NCI-H187 (cell line): ENCODE measurements at places on chromosomes 6 and 20.

DNA sequence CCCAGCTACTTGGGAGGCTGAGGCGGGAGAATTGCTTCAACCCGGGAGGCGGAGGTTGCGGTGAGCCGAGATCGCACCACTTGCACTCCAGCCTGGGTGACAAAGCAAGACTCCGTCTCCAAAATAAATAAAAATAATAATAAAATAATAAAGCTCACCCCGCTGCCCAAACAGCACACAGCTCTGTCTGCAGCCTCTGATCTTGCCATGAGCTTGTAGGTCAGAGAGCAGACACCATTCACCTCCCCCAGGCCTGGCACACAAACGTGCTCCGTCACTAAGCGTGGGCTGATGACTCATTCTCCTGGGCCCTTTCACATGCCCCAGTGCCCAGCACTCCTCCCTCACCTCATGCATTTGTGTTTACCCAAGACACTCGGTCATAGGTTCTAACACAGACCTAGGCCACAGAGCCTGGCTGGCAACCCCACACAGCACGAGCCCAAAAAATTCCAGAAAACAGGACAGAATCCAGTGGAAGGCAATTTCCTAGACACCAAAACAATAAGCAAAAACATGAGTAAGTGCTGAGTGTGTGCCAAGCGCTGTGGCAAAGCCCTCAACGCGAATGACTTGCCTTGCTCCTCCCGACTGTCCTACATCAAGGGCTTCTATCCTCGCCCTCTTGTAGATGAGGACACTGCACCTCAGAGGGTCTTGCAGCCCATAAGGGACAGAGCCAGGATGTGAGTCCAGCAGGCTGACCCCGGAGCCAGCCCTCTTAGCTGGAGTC, 18.0 kb downstream of the ATP9A start:
- no peak for DNase-seq

DNA sequence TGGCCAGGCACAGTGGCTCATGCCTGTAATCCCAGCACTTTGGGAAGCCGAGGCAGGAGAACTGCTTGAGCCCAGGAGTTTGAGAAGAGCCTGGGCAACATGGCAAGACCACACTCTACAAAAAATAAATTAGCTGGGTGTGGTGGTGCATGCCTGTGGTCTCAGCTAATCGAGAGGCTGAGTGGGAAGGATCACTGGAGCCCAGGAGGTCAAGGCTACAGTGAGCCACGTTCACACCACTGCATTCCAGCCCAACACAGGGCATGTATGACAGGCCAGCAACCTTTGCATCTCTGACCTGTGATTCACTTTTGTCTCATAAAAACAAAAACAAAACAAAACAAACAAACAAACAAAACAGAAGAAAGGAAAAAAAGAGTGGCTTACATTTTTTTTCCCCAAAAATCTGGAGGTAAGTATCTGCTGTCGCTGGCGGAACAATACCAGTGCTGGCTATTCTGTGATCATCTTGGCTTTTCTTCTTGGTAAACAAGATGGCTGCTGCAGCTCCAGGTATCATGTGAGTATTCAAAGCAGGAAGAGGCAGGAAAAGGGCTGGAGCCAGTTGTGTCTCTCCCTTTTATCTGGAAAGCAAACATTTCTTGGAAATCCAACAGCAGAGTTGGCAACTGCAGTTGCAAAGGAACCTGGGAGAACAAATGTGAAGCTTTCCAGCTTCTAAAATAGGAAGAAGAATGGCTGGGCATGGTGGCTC, 40.4 kb upstream of the ZMYND8 start:
- DNase-seq, result no peak

DNA sequence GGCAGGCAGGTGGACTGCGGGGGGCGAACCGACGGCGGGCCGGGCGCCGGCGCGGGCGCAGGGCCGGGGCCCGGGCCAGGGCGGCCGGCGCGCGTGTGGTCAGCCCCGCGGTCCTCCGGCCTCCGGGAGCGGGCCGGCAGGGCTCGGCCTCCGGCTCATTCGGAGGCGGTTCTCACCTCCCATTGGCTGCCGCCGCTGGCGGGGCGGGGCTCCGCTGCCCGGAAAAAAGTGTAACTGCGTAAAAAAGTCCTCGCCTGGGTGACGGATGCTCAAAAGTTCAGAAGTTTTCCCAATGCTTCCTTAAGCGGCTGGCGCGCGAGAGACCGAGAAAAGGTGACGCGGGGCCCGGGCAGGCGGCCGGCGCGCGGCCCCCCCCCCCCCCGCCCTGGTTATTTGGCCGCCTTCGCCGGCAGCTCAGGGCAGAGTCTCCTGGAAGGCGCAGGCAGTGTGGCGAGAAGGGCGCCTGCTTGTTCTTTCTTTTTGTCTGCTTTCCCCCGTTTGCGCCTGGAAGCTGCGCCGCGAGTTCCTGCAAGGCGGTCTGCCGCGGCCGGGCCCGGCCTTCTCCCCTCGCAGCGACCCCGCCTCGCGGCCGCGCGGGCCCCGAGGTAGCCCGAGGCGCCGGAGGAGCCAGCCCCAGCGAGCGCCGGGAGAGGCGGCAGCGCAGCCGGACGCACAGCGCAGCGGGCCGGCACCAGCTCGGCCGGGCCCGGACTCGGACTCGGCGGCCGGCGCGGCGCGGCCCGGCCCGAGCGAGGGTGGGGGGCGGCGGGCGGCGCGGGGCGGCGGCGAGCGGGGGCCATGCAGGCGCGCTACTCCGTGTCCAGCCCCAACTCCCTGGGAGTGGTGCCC, at the start of gene FOXC1:
Gene FOXC1 (plus strand): TSS at position 268 of the 849 bp plus-strand sequence. CDS start 531 bp downstream, at position 799.
- no peak for DNase-seq

GRCh38 chr6:13288481-13288880, 39.9 kb downstream of the TBC1D7 start:
- no peak for DNase-seq

GRCh38 chr6:39923394-39923793, 10.9 kb downstream of the MOCS1 start:
- no peak for DNase-seq

- DNase-seq, result no peak
Observed at GRCh38 chr20:49687595-49688567, 25.8 kb downstream of the B4GALT5 start.

DNA sequence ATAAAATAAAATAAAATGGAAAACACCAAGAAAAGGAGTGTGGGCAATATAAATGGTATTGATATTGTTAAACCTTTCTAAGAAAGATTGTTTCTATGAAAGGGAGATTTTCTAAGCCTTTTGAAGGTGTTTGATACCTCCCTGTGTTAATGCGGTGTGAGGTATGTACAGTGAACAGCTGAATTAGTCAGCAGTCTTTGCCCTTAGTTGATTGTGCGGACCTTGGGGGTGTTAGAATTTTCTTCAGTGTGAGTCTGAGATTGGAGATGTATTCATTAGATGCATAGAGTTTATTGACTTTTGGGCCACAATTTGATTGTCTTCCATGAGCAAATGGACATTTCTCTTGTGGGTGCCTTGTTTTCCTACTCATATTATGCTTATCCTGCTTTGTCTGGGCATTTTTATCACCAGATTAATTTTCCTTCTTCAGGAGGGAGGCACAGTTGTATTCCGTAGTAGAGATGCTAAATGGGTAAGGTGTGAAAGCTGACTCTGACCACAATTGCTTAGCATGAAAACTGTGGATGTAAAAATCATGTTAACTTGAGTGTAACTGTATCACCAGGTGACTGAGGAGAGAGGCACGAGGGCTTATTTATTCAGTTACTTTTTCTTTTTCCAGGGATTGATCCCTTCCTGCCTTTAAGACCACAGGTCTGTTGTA, 42.2 kb downstream of the CDYL start:
- DNase-seq, result no peak

- no peak for DNase-seq
Observed at GRCh38 chr6:74409447-74409846, 713.4 kb downstream of the CD109 start.

DNA sequence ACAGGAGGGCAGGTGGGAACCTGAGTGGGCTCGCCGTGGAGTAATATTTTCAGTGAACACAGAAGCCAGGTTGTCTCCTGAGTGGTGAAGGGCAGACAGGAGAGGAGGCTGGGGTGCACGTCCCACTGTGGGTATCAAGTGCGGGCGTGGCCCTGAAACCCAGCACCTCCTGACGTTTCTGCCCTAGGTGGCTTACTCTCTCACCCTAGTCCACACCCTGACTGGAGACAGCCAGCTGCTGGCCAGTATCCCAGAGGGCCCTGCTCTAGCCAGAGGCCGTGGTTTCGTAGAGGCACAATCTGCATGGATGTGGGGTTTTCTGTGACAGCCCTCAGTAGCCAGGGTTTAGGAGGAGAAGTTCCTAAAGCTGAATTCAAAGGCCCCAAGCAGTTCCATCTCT, 86.7 kb downstream of the TRERF1 start:
- no peak for DNase-seq

DNA sequence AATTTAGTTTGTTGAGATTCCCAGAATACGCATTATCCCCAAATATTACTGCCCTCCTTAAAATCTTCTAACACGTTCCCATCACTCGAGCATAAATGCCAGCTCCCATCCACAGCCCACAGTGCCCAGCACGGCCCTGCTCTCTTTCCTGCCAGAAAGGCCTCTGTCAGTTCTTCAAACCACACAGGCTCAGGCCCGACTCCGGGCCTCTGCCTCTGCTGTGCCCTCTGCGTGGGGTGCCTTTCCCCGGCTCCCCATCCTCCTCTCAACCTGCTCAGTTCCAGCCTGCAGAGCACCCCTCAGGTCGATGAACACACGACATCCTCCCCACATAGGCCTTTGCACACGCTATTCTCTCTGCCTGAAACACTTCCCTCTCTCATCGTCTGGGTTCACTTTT, 12.8 kb downstream of the ULBP3 start:
- DNase-seq, result no peak

GRCh38 chr20:5470943-5471342, 154.2 kb upstream of the PROKR2 start:
- no peak for DNase-seq

- DNase-seq, result no peak
Observed at GRCh38 chr6:52124126-52125121, 37.0 kb upstream of the PKHD1 start.

GRCh38 chr6:53929821-53930120, 135.0 kb downstream of the LRRC1 start:
- DNase-seq, result no peak

DNA sequence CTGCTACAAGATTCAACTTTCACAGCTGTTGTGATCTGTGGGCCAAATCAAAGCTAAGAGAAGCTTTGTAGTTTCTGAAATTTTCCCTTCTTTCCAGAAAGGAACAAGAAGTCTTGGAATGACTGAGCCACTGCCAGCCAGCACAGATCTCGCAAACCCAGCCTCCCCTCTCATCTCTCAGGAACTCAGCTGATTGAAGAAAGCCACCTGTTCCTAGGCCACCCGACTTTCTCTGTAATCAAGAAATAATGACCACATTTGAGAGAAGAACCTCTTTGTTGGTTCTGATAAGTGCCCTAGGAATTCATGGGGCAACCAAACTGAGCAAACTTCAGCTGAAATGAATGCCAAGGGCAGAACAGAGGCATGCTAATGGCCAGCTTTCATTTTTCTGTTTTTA, 61.7 kb downstream of the HDGFL1 start:
- DNase-seq, result no peak

DNA sequence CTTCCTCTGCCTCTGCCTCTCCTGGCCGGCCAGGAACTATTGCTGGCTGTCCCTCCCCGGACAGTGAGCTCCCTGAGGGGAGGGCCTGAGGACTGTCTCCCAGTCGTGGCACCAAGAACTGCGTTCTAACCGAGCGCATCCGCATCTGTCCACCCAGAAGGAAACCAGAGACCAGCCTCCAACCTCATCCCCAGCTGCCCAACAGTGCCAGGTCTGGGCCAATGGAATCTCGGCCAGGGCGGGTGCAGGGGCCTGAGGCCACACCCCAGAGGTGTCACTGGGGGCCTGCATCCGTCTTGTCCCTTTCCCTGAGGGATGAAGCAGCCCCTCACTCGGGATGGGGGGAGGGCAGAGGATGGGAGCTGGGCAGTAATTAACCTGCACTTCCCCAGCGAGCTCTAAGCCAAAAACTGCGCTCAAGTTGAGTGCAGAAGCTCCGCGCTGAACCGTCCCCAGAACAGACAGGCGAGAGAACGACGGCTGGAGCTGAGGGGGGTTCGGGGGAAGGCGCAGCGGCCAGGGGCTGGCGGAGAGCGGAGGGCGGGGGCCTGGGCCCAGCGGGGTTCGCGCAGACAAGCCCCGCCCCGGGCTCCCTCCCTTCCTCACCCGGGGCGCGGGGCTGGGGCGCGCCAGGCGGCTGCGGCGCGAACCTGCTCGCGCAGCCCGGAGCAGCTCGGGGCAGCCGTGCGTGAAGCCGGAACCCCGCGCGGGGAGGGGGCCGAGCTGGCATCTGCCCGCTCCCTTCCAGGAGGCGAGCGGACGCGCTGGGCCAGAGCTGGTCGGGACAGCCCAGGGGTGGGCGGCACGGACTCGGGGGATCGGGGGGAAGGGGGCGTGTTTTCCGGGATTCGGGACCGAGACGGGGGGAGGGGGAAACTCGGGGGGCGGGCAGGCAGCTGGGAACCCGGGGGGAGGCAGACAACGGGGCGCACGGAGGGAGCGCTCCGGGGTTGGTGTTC, 1.4 kb downstream of the TFEB start:
- DNase-seq, result no peak

DNA sequence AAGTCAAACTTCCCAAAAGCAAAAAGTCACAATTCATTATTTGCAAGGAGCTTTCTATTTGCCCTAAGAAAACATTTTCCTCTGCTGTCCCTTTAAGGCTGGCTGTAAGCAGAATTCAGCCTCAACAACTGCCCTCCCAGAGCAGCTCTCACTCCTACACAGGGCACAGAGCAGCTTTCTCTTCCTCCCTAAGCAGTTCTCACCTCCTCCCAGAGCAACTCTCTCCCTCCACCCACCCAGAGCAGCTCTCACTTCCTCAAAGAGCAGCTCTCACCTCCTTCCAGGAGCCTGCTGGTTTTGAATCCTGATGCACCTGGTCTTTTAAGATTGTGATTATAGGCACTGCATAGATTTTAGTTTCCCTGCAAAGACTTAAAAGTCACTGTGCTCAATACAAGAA, 120.6 kb upstream of the TMEM181 start:
- DNase-seq, result no peak

DNA sequence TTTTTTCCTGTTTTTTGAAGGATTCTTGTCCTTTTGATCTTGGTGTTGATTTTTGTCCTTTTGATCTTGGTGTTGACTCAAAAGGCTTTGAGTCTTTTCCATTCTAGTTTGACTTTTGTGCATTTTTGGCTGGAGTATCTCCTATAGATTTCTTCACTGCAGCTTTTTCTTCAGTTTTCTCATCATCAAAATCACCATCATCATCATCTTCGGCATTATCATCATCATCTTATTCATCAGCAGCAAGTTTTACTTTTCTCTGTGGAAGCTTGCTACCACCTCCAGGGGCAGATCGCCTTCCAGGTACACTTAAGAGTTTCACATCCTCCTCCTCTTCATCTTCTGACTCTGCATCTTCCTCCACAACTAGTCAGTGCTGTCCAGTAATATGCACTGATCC, 56.5 kb upstream of the MCHR2 start:
- DNase-seq, result no peak

DNA sequence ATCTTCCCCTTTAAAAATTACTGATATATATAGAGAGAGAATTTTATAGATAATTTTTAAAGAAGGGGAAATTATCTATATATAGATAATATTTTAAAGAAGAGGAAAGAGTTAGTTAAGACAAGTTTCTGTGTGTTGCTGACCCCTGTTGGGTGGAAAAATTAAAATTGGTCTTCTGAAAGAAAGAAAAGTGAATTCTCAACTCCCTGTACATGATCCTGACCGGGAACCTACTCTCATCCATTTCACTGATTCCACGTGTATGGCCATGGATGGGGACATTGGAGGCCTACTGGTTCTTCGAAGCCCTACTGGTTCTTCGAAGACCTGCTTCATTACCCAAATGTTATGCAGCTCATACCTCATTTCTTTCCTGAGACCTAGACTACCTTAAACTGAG, 53.0 kb upstream of the TCF21 start:
- no peak for DNase-seq

GRCh38 chr6:88133718-88134117, 32.4 kb downstream of the CNR1 start:
- DNase-seq, result no peak

- no peak for DNase-seq
Observed at GRCh38 chr20:54040531-54040930, 29.9 kb downstream of the BCAS1 start.
